HCT116 (cell line): ENCODE measurements at places on chromosomes 6 and 20. TPM values are rescaled to one million over a fixed set of nuclear protein-coding genes. Genes with fewer than 3 reads are reported as not detected.
A peak's percentile ranks its signal among the peaks of the same experiment; 100 is the strongest.

- no peak for DNase-seq
- H3K27ac ChIP-seq, result no peak overlapping the region
- no peaks in the 10 kb centered on the region for H3K36me3 ChIP-seq
- H3K4me3 ChIP-seq, result no peak overlapping the region
- no peaks in the 10 kb centered on the region for H3K4me1 ChIP-seq
These were observed 6.7 kb upstream of the CST9 start for GRCh38 chr20:23612396-23612795.

- no peaks in the 10 kb centered on the region for H3K36me3 ChIP-seq
- no peak overlapping the region for H3K27ac ChIP-seq
- H3K27me3 ChIP-seq, result no peaks in the 10 kb centered on the region
These were observed 222.8 kb downstream of the KCNQ5 start for GRCh38 chr6:72844614-72845013.

- no peak overlapping the region for H3K4me3 ChIP-seq
- H3K4me1 ChIP-seq, result no peaks in the 10 kb centered on the region
- no peaks in the 10 kb centered on the region for H3K36me3 ChIP-seq
- H3K27ac ChIP-seq, result no peak overlapping the region
- DNase-seq, result no peak
- no peaks in the 10 kb centered on the region for H3K27me3 ChIP-seq
These were observed 55.1 kb upstream of the HBS1L start for GRCh38 chr6:135109761-135110160.

GRCh38 chr6:30686009-30686907 lies at the start of gene PPP1R18:
Gene PPP1R18 (minus strand): TSS chr6:30686645. CDS start chr6:30686018, 627 bp downstream.
- no peak for DNase-seq
- H3K27ac ChIP-seq, result peak within 1 kb of the TSS; percentile 98
- H3K4me3 ChIP-seq, result peak within 1 kb of the TSS; percentile 98
- H3K4me1 ChIP-seq, result peaks cover 60% of the 10 kb centered on the region

- H3K27me3 ChIP-seq, result no peaks in the 10 kb centered on the region
- H3K4me3 ChIP-seq, result no peak overlapping the region
- H3K4me1 ChIP-seq, result peaks cover 15% of the 10 kb centered on the region
- H3K27ac ChIP-seq, result no peak overlapping the region
These were observed 4.4 kb downstream of the TRMT6 start for GRCh38 chr20:5945963-5946362.

DNA sequence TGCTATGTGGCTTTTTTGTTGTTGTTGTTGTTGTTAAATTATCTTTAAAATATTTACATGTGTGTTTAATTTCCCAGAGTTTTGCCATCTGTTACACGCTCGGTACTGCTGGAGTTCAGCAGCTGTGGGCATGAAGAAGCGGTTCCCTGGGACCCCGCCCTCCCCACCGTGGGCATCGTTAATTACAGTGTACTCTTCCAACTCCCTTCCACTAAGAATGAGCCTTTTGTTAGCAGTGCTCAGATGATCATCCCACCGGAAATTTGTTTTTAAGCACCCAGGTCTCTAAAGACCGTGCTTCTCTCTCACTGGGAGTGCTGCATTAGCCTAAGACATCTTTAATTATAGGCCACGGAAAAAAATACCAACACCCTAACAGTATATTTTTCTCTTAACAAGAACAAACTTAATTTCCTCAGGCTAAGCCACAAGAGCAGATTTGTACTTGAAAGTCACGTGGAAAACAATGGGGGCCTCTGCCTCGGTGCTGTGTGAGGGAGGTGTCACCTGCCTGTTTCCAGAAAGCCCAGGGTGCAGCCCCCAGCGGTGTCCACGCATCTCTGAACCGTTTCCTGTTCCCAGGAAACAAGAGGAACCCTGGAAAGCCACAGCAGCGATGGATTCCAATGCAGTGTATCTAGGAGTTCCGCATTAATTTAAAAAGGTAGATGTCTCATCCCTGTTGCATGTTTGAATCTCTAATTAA lies 113.3 kb upstream of the FRMD1 start:
- DNase-seq, result no peak
- H3K27ac ChIP-seq, result no peak overlapping the region
- H3K4me1 ChIP-seq, result no peaks in the 10 kb centered on the region
- peaks cover 21% of the 10 kb centered on the region; the same call in 1 of the 2 replicates for H3K27me3 ChIP-seq
- no peak overlapping the region for H3K4me3 ChIP-seq
- H3K36me3 ChIP-seq, result no peaks in the 10 kb centered on the region

- no peaks in the 10 kb centered on the region for H3K36me3 ChIP-seq
- DNase-seq, result no peak
- no peak overlapping the region for H3K27ac ChIP-seq
- peaks cover 38% of the 10 kb centered on the region for H3K27me3 ChIP-seq
- H3K4me1 ChIP-seq, result no peaks in the 10 kb centered on the region
- no peak overlapping the region for H3K4me3 ChIP-seq
These were observed 19.9 kb upstream of the PHACTR3 start for GRCh38 chr20:59584278-59584925.

DNA sequence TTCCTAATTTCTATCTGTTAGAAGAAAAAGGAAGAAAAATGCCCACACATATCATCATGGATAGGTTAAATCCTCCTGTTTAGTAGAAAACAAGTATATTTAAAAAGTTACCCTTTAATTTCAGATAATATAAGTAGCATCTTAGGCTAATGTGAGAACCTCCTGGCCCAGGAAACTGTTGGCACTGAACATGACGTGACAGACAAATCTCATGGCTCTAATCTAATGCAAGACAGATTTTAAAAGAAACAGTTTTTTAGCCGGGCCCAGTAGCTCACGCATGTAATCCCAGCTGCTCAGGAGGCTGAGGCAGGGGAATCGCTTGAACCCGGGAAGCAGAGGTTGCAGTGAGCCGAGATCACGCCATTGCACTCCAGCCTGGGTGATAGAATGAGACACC lies 22.9 kb downstream of the CYP39A1 start:
- no peak for DNase-seq
- no peaks in the 10 kb centered on the region for H3K36me3 ChIP-seq
- no peak overlapping the region for H3K4me3 ChIP-seq
- no peaks in the 10 kb centered on the region for H3K4me1 ChIP-seq

DNA sequence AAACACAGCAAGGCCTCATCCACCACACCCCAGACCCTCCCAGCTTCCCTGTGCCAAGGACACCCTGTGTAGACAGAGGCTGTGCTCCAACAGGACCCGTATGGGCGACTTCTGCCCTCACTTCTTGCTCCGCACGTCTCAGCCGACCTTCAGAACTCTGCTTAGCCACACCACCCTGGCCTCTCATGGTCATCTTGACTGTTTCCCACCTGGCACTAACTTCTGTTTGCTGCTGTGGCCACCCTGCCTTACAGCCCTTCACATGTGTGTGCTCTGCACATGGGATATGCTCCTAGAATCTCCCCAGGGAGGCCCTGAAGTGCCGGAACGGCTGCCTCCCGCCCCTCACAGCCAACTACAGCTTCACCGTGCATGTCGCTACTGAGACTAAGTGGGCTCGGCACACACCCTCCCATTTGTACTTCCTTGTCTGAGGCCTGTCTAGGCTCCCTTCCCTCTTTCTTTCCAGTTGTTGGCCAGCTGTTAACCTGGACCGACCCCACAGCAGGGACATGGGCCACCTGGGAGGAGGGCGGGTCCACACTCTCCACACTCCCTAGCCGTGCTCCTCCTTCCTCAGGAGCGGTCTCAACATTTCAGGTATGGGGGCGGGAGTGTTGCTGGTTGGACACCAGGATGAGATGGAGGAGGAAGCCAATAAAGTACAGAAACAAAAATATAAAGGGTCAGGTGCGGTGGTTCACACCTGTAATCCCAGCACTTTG lies 69.6 kb downstream of the PYGB start:
- H3K4me3 ChIP-seq, result no peak overlapping the region
- no peak overlapping the region for H3K27ac ChIP-seq
- no peak for DNase-seq
- H3K36me3 ChIP-seq, result no peaks in the 10 kb centered on the region; the same call in 1 of the 2 replicates
- no peaks in the 10 kb centered on the region for H3K27me3 ChIP-seq

DNA sequence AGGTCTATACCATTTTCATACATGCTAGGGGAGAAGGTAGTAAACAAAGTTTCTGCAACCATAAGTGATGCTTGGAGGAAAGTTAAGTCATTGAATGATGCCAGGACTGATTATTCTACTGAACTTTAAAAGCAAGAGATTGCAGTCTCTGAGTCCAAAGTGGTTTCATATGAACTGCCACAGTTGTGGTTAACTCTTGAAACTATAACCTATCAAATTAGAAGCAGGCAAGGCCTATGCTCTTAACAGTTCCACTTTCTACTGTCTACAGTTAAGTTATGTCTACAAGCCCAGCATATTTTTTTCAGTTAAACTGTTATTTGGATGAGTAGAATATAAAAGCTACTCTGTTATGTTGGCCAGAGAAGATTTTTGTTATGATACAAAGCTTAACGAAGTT lies 326.5 kb upstream of the RUNX2 start:
- H3K27ac ChIP-seq, result no peak overlapping the region
- H3K4me3 ChIP-seq, result no peak overlapping the region
- no peak for DNase-seq
- H3K4me1 ChIP-seq, result no peaks in the 10 kb centered on the region
- H3K36me3 ChIP-seq, result no peaks in the 10 kb centered on the region

DNA sequence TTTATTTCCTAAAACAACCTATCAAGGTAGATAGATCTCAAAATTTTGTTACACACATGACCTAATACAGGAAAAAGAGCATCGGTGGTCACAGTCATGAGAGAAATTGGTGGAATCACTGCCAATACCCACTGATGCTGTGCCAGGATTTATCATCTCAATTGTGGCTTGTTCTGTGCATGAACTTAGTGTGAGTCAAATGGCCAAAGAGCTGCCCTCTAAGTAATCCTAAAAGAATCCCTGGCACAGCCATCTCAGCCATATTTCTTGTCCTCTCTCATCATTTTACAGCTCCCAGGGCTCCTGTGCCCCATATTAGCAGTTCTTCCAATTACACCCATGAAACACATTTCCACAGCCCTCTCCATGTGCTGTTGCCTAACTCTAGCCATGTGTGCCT lies 6.1 kb downstream of the GSTA5 start:
- no peak for DNase-seq
- no peak overlapping the region for H3K4me3 ChIP-seq
- H3K27me3 ChIP-seq, result no peaks in the 10 kb centered on the region
- no peaks in the 10 kb centered on the region for H3K36me3 ChIP-seq
- H3K4me1 ChIP-seq, result no peaks in the 10 kb centered on the region

DNA sequence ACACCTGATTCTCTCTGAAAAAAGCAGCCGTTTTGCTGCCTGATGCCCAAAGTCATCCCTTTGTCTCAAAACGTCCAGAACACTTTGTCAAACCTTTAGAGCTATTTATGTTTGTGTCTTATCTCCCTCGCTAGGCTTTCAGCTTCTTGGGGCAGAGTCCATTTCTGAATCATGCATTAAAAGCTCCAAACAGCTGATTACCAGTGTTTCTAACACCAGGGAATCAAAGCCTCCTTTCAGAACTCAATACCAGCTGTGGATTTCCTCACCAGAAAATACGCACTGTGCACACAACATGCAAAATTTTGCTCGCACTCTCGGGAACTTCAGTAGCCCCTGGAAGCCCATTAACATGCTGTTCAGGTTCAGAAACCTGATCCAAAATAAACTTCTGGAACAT lies 333.3 kb downstream of the HACE1 start:
- no peaks in the 10 kb centered on the region for H3K4me1 ChIP-seq
- no peak overlapping the region for H3K4me3 ChIP-seq
- H3K36me3 ChIP-seq, result no peaks in the 10 kb centered on the region
- no peaks in the 10 kb centered on the region for H3K27me3 ChIP-seq

DNA sequence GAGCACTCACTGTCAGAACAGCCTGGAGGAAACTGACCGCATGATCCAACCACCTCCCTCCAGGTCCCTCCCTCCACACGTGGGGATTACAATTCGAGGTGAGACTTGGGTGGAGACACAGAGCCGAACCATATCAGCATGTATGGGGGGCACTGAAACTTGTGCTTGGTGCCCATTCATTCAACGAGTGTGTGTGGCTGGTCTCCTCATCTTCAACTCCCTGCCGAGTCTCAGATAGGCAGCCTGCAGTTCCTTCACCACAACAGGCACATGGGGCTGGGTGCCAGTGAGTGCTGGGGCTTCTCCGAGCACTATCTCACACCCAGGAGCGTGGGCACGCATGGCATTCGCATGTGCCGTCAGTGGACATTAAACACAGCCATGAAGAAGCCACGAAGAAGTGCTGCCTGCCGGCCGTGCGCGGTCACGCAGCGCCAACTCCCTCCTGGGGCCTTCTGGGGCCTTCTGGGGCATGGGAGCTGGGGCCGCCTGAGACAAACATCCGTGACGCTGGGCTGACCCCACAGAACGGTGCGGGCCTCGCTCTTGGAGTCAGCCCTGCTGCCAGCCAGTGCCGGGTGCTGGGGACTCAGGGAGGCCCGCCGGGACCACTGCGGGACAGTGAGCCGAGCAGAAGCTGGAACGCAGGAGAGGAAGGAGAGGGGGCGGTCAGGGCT lies 714 bp upstream of the RTEL1 start:
- H3K4me1 ChIP-seq, result peaks cover 41% of the 10 kb centered on the region
- peak overlapping the region; percentile 73 for H3K27ac ChIP-seq
- DNase-seq, result no peak

DNA sequence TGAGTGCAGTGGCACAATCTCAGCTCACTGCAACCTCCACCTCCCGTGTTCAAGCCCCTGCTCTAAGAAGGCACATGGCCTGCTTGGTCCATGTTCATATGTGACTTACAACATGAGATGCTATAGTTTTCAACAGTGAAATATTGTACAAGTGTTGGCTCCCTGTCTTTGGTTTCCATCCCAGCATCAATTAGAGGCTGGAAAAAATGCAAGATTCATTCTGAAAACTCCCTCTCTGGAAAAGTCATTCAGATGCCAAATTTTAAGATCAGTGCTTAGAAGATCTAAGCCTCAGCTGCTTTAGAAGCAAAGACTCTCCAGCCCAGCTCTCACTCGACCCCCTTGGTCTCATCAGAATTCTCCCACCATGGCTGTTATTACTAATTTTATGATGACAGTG lies 398.9 kb downstream of the KIF16B start:
- no peaks in the 10 kb centered on the region for H3K36me3 ChIP-seq
- H3K4me1 ChIP-seq, result no peaks in the 10 kb centered on the region
- DNase-seq, result no peak
- H3K27ac ChIP-seq, result no peak overlapping the region
- H3K4me3 ChIP-seq, result no peak overlapping the region

DNA sequence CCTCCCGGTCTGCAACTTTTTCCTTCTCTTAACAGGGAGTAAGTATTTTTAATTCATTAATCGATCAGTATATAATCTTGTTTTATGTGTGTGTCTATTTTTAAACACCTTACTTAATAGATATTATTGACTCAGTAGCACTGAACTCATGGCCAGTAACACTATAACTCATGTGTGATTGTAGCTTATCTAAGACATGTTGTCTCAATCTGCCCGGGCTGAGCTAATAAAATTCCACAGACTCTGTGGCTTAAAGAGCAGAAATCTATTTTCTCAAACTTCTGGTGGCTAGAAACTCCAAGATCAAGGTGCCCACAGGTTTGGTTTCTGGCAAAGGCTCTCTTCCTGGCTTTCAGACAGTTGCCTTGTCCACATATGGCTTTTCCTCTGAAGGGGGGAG lies 68.8 kb upstream of the TNFAIP3 start:
- DNase-seq, result no peak
- H3K36me3 ChIP-seq, result no peaks in the 10 kb centered on the region
- no peak overlapping the region for H3K27ac ChIP-seq
- no peak overlapping the region for H3K4me3 ChIP-seq
- H3K4me1 ChIP-seq, result no peaks in the 10 kb centered on the region
- H3K27me3 ChIP-seq, result no peaks in the 10 kb centered on the region

LPA gene
- not detected for total RNA-seq

KCNG1 gene
- 54.6 TPM for total RNA-seq

GPSM3 gene
- total RNA-seq, result 1.2 TPM

TLDC2 gene
- total RNA-seq, result 0.32 TPM

HUS1B gene
- 0.76 TPM for total RNA-seq

OPRL1 gene
- total RNA-seq, result 1.6 TPM

FNDC1 gene
- 0.07 TPM for total RNA-seq

SEMG1 gene
- not detected for total RNA-seq

GHRH gene
- not detected for total RNA-seq

HRH3 gene
- total RNA-seq, result not detected

LEMD2 gene
- 43.9 TPM for total RNA-seq

SRMS gene
- 3.2 TPM for total RNA-seq
